ENCODE measurements at places on chromosomes 1 and 21.

DNA sequence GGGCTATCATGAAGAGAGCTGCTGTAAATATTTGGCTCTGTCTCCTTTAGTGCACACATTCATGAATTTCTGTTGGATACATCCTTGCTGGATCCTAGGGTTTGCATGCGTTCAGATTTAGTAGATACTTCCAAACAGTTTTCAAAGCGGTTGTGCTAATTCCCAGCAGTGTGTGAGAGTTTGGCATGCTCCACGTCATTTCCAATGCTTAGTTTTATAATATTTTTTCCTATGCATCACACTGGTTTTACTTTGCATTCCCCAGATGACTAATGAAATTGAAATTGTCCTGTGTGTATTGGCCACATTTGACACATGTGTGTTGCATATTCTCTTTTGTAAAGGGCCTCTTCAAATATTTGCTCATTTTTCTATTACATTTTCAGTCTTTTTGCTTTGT, 18.5 kb upstream of the AADACL3 start:
- peak; percentile 78 for DNase-seq

GRCh38 chr1:202452508-202452907, 104.0 kb downstream of the PPP1R12B start:
- DNase-seq = no peak

- no peak for DNase-seq
These were observed 667 bp upstream of the NID1 start for GRCh38 chr1:236065509-236066005.

- DNase-seq = no peak
These were observed 81.4 kb downstream of the NENF start for GRCh38 chr1:212514056-212514614.

DNA sequence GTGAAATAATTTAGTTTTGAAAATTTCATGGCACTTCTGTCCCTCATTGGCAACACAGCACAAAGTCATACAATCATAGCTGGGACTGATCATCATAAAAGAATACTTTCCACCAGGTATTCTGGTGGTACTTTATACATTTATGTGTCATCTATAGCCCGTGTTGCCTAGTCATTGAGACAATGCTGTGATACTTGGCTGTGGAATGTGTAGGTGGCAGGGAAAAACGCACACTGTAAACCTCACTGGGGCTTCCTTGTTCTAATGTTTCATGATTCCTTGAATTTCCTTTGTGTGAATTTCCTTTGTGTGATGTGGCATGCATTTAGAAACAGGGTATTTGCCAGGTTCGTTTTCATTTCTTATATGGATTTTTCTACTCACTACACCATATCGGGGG, 118.3 kb downstream of the FMN2 start:
- DNase-seq = no peak

DNA sequence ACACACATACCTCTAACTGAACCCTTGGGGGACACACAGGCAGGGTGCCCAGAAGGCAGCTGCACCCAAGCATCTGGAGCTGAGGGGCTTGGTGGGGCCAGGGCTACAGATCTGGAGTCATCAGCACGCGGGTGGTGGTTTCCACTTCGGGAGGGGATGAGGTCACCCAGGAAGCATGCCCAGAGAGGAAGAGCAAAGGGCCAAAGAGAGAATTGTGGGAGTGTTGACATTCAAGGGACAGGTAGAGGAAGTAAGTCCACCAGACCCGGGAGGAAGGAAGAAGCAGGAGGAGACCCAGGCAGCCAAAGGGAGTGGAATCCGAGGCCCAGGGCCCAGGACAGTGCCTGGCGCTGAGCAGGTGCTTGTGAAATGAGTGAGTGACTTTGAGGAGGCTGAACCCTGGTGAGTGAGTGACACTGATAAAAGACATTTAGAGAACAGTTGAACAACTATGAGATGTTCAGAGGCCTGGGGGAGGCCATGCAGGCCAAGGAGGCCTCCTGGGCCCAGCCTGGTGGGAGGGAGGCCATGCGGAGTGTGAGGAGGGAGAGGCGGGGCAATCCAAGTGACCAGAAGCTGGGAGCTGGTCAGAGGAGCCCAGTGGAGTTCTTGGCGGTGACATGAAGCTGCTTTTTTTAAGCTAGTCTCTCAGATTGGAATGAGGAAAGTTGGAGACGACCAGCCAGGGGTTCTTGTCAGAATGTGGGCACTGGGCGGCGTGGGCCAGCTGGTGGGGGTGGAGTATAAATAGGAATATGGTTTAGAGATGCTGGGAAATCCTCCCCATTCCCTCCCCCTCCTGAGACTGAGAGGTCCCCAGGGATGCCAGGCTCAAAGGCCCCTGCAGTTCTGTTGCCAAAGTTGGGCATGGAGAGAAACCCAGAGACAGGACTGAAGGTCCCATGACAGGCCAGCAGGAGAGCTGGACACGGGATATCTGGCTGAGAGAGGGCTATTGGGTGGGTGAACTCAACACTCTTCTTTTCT, 7.9 kb downstream of the CDK18 start:
- no peak for DNase-seq

- no peak for DNase-seq
These were observed 10.0 kb downstream of the MYBPHL start for GRCh38 chr1:109296782-109297181.

GRCh38 chr1:117843791-117844190, 85.6 kb downstream of the GDAP2 start:
- no peak for DNase-seq

DNA sequence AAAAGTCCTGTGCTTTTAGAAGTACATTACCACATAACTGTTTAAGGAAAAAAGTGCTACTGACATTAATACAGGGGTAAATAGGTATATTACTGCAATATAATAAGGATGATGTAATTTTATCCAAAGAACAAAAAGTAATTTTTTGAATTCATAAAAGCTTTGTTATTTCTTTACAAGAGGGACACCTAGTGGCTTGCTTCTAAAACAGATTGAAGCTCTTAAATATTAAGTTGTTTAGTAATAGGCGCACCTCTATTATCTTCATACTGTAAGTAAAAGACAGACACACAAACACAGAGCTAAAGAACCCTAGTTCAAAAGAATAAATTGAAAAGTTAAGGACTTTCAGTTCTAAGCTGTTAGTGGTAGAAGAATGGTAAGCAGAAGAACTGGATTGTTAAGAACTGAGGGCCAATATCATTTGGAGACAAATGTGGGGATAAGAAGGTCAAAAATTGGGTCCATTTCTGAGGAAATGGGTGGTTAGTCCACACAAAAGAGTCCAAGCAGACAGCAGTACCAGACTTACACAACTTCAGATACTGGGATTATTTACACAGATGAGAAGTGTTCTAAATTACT, 15.4 kb downstream of the ZNHIT6 start:
- peak; percentile 41 for DNase-seq

DNA sequence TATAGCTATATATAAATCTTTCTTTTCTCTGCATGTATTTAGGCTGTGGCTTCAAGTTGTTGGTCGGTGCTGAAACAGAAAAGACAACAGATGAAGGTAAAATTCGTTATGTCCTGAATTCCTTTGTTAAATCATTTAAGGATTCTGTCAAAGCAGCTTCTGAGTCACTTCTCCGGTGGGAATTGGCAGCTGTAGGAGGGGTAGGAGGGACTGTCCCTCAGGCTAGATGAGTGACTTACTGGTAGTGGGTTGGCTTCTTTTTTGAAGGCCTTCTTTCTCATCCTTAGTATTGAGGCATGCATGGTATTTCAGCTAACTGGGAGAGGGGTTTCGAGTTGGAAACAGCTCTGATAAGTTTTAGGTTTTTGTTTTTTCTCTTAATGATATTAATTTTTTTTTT, 22.1 kb upstream of the NEXN start:
- DNase-seq = no peak

- DNase-seq = no peak
These were observed 14.4 kb downstream of the ABCG1 start for GRCh38 chr21:42233067-42233961.

DNA sequence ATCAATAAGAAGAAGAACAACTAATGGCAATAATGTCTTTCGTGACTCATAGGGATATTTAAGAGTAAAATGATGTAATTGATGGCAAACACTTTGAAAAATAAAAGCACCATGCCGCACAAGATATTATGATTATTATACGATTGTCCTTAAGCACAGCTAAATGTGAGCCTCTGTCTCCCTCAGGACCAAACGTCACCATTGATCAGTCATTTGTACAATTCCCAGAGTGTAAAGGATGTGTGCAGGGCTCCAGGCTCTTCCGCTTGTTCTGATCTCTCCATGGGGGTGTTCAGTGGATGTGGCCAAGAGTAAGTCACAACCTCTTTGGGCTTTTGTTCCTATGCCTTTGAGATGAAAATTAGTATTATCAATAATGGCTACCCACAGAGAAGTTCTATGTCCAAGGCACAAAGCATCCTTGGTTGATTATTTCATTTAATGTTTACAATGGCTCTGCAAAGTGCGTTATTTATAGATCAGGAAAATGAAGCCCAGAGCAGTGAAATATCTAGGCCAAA, 17.7 kb upstream of the C1orf87 start:
- no peak for DNase-seq

- DNase-seq = no peak
These were observed 1.3 kb downstream of the C8B start for GRCh38 chr1:56964349-56965017.

DNA sequence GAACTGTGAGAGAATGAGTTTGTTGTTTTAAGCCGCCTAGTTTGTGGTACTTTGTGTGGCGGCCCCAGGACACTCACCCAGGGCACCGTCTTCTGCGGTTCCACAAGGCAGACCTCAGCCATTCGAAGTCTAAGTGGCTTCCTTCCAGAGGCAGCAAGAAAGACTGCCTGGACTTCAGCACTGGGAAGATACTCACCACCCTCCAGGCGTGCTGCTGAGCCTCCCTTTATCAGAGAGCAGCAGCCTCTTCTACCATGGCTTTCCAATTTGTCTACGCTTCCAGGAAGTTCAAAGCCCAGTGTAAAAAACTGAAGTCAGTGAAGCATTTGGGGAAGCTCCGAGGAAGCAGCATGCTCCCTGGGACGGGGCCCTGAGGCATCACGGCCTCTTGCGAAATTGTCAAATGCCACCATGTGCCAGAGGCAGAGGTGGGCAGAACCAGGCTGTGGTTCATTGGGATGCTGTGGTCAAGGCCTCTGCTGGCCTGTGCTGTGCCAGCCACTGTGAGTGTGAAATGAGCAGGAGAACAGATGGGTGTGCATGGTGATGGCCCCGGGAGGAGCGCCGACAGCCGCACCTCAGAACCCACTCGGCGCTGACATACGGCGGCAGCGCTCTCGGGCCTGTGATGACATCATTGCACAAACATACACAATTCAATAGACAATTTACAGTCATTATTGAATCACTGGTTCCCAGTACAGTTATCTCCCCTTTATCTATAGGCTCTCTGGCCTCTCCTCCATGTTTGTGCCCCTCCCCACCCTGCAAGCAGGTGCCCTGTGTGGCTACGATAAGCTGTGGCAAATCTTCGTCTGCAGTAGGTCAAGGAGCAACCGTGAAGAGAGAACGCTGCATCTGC, 110.4 kb downstream of the PDE9A start:
- DNase-seq = no peak

- DNase-seq = no peak
These were observed 79.8 kb upstream of the ROR1 start for GRCh38 chr1:63693944-63694571.

Data from fibroblast of skin of left biceps (primary cell).